Brain (organoid and tissue), 16 donors: ENCODE measurements at places on chromosomes 2 and 18.

DNA sequence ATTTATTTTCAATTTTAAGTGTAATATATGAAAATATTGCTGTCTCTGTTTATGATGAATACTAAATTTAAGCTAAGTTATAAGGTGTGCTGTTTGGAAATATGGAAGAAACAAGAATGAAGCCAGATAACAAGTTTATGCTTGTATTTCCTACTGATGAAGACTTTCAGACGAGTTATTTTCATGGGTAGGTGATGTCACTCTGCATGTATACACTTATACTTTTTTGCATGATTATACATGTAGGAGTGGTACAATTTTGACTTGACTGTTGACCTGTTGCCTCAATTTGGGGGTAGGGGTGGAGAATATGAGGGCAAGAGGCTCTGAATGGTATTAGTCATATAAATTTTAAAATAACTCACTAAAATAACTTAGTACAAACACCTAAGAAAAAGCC is 133.7 kb downstream of the HAUS1 start:
- DNase-seq: no peak

DNA sequence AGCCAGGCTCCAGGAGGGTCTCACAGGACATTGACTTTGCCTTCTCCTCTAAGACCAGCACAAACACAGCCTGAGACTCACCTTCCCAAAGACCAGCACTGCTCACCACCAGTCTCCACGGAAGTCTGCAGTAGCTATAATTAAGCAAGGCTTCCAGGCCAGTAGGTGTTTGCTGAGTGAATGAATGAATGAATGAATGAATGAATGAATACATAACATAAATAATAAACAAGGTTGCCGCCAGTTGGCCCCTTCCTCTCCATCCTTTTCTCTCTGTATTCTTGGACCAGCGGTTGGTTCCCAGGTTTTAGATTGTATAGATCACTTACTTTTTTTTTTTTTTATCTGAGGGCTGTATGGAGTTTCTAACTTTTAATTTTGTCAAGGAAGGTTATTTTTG is 222.4 kb upstream of the ID2 start:
- no peak for DNase-seq

GRCh38 chr2:63858291-63858690 is 16.6 kb downstream of the UGP2 start:
- DNase-seq: no peak

GRCh38 chr2:88753833-88754584 is 62.5 kb downstream of the RPIA start:
- no peak for DNase-seq

GRCh38 chr2:117555965-117556364 is 258.5 kb upstream of the DDX18 start:
- no peak for DNase-seq

- no peak for DNase-seq
Measured at GRCh38 chr2:37244017-37244416, 12.6 kb downstream of the NDUFAF7 start.

DNA sequence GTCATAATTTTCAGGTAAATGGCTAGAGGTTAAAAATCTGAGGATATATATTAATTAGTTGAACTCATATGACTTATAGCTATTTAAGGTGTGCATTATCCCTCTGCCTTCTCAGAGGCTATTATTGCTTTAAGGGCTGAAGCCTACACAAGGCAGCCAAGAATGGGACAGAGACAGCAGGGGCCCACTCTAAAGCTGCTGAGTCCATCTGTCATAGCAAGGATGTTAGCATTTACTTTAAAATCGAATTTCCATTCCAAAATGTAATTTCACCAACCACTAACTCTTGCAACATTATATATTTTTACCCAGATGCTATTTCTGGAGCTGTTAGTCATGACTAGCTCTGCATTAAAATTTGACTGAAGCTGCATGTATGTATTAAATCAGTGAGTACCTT is 236.3 kb upstream of the FSIP2 start:
- DNase-seq: peak; percentile 47

DNA sequence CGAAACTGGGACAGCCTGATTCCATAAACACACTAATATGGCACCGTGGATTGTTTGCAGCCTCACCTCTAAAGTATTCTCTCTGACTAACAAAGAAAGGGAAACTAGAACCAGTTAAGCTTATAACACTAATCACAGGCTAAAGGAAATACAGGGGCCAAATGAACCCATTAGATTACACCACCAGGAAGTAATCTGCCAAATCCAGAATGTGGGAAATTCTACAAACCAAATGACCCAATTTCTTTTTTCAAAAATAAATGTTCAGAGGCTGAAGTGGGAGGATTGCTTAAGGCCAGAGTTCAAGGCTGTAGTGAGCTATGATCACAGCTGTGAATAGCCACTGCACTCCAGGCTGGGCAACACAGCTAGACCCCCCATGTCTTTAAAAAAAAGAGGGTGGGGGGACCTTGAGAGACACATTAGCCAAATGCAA is 1.5 kb upstream of the MPPE1 start:
- DNase-seq: no peak

DNA sequence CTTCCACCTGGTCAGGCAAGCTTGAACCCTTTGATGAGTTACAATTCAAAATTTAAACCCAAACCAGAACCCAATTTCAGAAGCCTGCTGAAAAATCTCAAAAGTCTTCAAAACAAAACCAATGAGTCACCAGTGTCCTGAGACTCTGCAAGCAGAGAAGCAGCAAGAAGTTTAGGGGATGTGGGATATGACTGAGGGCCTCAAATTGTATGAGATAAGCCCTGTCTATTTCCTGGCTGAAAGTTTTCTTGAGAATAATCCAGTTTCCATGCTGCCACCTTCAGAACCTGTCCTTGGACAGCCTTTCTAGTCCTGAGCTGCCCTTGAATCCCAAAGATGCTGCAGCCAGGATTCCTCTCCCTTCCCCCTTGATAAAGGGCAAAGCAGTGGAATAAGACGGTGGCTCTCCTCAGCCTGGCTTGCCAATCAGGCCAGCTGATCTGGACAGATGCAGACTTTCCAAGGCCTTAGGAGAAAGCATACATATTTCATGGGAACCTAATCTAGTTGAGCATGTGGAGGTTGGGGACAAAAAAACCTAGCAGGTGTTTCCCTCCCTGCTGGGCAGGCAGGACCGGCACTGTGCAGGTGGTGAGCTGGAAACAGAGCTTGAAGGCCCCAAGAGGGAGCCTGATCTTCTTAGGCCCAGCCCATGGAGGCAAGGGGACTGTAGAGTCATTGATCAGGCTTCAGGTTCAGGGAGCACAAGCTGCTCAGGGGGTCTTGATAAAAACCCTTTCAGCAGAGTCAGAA is 278.0 kb upstream of the MGAT5 start:
- no peak for DNase-seq

DNA sequence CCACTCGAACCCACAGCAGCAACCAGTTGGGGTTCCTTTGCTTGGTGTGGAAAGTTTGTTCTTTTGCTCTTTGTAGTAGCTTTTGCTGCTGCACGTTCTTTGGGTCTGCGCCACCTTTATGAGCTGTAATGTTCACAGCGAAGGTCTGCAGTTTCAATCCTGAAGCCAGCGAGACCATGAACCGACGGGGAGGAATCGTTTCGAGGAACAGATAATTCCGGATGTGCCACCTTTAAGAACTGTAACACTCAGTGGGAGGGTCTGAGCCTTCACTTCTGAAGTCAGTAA is 14.3 kb downstream of the GPR17 start:
- no peak for DNase-seq

DNA sequence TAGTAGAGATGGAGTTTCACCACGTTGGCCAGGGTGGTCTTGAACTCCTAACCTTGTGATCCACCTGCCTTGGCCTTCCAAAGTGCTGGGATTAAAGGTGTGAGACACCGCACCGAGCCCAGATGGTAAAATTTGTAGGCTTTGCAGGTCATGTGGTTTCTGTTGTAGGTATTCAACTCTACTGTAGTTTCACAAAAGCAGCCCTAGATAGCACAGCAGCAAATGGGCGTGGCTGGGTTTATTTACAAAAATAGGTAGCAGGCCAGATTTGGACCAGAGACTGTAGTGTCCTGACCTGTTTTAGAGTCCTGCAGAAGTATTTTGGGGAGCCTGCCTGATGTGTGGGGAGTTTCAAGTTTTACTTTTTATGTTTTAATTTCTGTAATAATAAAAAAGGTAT is 84.1 kb upstream of the RASGRP3 start:
- no peak for DNase-seq

DNA sequence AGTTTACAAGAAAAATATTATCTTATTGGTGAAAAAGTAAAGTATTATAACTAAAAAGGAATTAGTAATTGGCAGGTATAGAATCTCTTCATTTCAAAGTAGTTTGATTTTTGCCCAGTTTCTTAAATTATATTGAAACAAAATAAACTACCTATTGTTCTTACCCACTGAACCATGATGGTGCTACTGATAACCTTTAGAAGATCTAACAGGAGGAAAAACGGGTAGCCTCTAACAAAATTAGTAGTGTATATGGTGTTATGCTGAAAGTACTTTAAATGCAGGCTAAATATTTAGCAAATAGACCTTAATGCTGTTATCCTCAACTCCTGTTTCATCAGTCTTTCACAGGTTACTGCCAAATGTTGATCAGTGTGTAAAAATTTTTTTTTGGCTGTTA is 19.1 kb downstream of the MRPS9 start:
- no peak for DNase-seq

DNA sequence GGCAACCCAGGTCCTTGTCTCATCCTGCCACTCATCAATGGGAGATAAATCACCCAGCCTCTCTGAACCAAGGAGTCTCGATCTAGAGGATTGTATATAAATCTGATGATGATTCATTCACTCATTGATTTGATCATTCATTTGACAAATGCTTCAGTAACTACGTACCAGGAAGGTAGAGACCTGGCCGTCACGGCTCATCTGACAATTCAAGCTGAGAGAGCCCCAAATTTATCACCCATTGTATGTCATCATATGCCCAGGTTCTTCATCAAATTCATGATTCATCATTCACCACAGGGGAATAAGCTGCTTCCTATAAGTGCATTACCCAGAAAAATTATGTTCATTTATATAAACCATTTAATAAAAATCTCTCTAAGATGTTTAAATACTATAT is 116.9 kb downstream of the FAM161A start:
- DNase-seq: no peak

- DNase-seq: no peak
Measured at GRCh38 chr2:231648579-231649174, 56.0 kb downstream of the TEX44 start.
